NCI-H2029 (cell line): ENCODE measurements at places on chromosomes 2 and 18.

- DNase-seq: no peak
Observed at GRCh38 chr2:28407976-28408690, 15.5 kb downstream of the FOSL2 start.

GRCh38 chr2:127320586-127321275 lies 26.8 kb upstream of the ERCC3 start:
- no peak for DNase-seq

GRCh38 chr18:7677001-7677400 lies 109.9 kb downstream of the PTPRM start:
- no peak for DNase-seq

DNA sequence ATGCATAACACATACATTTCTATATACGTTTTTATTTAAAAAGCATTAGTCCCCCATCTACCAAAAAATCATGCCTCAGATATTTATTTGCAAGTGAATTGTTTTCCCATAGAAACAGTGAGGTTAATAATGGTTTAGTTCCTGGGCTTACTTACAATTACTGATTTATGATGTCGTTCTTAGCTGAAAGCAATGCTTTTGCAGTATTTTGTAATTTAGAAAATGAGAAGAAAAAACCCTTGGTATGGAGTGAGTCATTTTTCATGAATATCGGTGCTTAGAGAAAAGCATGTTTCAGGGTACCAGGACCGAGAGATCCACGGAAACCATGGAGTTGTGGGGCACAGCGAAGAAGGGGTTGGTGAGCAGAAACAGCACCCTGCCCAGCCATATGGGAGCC lies 12.0 kb upstream of the CDK15 start:
- DNase-seq: no peak

DNA sequence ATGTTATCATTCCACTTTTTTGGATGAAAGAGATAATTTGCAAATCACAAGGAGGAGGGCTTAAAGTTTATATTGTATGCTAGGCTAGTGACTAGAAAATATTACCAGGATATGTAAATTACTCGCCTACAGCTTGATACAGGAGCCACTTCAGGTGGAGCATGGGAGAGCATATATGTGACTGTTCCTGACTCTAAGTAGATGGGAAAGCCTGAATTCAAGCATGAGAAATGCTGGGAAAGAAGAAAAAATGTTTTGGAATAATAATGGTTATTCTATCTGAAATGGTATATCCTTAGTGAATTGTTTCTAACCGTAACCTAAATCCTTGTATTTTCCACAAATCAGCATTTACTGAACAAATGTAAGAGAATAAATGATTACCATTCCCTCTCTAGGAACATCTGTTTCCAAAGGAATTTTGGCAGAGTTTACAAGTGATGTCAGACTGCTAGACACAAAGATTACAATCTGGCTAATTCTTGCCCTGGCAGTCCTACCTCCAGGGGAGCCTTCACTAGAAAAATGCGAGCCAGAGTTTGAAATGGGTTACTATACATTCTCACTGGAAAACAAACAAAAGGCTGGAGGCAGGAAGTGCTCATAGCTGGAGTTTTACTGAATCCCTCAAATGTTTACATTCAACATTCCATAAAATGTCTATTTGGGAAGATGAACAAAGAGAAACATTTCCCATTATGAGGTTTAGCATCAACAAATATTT lies 129.4 kb upstream of the MAPRE2 start:
- no peak for DNase-seq

GRCh38 chr2:134927195-134927594 lies 8.6 kb downstream of the CCNT2 start:
- DNase-seq: no peak

DNA sequence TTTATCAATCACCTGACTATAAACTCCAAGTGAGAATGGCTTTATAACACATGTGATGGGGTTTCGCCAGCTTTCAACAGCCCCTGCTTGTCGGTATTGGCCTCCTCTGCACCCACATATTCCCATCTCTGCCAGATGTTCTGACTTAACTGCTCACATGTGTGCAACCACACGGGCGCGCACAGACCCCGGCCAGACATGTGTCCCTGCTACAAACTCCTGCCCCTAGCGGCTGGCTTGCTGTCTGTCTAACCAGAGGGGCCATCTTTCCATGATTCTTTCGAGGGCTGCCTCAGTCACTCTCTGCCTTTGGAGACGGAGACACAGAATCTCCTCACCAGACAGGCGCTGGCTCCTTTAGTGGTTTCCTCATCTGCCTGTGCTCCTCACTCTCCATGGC lies 15.3 kb downstream of the STON1 start:
- DNase-seq: no peak

DNA sequence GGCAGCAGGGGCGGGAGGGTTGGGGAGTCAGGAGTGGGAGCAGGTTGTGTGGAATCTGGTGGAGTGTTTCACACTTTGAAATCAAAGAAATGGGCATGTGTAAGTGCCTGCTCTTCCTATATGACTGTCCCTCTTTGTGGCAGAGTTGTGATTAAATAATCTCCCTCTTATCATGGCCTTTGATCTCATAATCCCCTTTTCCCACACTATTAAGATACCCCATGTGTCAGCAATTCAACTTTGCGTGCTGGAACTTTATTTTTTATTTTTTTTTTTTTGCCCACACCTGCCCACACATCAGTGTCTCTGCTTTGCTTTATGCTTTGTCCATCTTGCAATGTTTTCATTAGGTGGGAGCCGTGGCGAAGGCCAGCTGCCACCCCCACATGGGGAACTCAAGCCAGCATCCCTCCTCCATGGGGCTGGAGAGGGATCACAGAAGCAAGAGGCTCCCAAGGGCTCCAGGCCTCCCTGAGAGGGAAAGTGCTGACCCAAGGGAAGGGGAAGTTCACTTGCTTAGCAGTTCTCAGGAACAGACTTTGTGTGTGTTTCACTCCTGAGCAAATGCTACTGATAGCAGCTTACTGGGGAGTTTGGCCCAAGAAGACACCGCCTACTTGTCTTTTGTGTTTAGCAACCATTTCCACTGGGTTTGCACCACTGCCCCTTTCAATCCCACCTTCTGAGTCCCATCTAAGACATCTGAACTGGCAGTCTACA lies 243.4 kb downstream of the BCL11A start:
- DNase-seq: no peak
